ENCODE measurements at places on chromosomes 2 and 18.
A peak's percentile ranks its signal among the peaks of the same experiment; 100 is the strongest.

GRCh38 chr2:66561645-66562303 is 126.8 kb downstream of the MEIS1 start:
- no peak for DNase-seq

GRCh38 chr2:392181-392925 is 104.5 kb upstream of the ALKAL2 start:
- no peak for DNase-seq

- DNase-seq: no peak
Measured at GRCh38 chr2:61714210-61714609, 139.7 kb downstream of the FAM161A start.

GRCh38 chr2:133054297-133054696 is 384.3 kb upstream of the LYPD1 start:
- DNase-seq: no peak

DNA sequence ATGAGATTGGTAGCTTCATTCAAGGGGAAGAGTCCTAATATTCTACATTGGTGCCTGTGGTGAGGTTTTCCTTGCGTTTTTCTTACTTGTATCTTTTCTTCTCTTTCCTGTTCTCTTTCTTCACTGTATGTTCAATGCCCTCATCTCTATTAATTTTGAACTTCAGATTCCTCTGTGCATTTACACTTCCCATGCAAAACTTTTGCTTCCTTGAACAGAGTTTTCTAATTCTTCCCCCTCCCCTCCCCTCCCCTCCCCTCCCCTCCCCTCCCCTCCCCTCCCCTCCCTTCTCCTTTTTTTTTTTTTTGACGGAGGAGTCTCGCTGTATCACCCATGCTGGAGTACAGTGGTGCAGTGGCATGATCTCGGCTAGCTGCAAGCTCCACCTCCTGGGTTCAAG is 388.3 kb downstream of the LRRTM1 start:
- no peak for DNase-seq

DNA sequence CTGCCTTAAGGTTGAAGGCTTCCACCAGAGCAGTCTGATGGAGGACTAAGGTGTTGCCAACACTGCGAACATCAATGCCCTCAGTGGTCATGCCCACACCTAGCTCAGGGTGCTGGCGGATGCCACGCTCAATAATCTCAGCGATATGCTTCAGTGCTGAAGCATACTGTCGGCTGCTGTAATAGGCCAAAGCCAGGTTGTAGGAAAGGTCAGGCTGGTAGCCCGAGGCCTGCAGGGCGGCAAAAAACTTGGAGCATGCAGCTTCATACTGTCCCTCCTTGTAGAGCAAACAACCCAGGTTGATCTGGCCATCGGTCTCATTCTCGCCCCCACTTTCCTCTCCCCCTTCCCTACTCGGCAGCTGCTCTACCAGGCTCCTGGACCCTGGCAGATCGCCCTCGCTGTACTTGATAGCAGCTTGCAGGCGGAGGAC is 159.4 kb downstream of the AGPS start:
- peak; percentile 2 for DNase-seq

GRCh38 chr2:136916131-136916530 is 150.8 kb downstream of the THSD7B start:
- no peak for DNase-seq

DNA sequence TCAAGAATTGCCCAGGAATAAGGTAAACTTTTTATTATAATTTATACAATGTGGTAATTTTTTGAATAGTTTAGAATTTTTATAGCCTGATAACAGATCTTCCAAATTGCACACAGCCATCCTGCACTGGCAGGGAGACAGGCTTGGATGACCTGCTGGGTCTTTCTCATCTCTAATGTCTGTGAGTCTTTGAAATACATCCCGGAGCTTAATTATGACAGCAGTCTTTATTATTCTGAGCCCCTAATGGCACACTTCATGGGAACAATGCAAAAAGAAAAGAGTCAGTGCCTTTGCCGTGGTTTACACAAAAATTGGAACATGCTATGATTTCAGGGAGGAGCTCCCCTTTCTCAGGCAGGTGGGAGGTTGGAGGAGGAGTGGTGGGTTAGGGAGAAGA is 71.0 kb downstream of the TMEM182 start:
- no peak for DNase-seq

DNA sequence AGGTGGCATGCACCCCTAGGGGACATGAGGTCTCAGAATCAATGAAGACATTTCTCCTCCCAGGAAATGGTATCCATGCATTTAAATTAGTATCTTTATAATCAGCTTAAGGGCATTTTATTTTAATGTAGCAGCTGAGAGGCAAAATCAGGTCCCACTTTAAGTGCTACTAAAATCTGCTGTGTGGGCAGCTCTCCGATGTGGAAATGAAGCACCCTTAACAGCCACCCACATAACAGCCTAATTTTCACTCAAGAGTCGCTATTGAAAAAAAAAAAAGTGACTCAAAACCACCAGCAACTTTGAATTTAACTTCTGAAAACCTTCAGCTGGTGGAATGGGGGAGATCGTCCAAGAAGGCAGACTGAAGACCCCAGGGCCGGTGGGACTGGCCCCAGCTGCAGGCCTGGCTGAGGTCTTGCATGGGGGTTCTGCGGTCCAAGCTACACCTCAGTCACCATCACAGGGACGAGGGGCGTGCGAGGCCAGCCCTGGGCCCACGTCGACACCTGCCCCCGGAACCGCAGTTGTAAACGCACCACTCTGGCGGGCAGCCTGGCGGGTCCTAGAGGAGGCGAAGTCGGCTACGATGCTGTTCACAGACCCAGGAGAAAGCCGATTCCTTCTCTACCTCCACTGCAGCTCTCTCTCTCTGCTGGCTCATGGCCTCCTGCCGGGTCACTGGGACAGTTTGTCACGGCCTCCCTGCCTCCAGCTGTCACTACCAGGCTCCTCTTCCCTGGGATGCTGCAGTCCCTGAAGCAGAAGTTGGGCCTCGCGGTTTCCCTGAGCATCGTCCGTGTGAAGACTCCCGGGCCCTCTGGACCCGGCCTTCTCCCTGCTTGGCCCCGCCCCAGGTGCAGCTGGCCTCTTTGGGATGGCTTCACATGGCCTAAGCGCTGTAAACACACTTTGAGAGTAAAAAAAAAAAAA is 111.9 kb downstream of the KCNF1 start:
- DNase-seq: no peak

DNA sequence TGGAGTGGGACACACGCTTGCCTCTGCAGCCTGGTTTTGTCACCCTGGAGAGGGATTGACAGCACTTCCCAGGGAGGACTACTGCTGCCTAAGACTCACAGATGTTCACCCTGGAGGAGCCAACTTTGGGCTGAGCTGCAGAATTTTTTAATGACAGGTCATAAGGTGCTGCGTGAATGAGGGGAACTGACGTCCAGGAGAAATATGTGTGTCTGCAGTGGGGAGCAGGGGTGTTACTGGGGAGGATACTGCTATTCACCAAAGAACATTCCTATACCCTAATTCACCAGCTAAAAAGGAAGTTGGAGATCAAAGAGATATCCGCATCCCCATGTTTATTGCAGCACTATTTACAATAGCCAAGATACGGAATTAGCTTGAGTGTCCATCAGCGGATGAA is 144.4 kb downstream of the MGAT5 start:
- no peak for DNase-seq

DNA sequence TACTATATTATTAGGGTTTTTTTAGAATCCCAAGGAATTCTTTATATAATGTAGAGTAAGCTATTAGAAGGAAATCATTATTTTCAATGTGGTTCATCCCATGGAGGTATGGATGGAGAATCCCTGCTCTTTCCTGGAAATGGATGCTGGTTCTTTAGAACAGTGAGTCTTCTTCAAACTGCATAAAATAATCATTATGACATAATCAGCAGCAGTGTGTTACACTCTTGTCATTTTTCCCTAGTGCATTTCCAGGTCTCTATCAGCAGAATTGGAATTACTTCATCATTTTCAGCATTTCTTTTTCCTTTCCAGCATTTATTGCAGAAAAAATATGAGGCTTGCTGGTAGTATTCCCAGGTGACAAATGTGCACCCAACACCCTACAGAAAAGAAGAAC is 168.1 kb downstream of the ETAA1 start:
- no peak for DNase-seq

- no peak for DNase-seq
Measured at GRCh38 chr18:371609-371982, 103.7 kb upstream of the THOC1 start.

- DNase-seq: no peak
Measured at GRCh38 chr2:234422273-234422732, 74.6 kb downstream of the ARL4C start.

- no peak for DNase-seq
Measured at GRCh38 chr2:233178994-233179847, 72.3 kb upstream of the ATG16L1 start.

DNA sequence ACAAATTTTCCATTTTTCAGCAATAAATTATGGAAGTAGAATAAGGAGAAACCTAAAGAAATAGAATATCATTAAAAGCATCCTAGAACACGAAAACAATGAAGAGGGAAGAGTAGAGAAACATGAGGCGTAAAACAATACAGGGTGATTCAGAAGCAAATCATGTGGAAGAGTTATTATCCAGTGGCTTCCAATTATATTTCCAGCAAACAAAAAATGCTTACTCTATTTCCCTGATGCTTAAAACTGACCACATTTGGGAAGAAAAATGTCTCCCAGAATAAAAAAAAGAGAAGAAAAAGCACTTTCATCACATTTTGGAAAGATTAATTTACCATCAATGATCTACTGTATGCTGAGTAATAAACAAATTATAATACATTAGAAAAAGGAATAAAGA is 192.6 kb downstream of the CD226 start:
- DNase-seq: no peak

- no peak for DNase-seq
Measured at GRCh38 chr2:10558281-10559030, 110.3 kb upstream of the ODC1 start.

DNA sequence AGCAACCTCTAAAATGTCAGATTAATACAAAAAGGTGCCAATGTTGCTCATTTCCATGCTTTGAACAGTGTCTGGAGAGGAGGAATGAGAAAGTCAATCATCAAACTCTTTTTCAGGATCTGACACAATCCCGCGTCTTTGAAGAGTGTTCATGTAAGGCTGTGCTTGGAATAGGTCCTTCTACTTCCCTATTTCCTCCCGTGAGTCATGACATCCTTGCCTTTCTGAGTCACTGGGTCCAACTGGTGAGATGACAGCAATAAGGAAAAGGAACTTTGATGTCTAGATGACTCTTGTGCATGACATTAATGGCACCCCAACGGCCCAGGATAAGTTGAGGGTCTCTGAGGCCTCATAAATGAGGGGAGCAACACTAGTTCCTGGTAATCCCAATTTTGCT is 109.0 kb upstream of the CELF4 start:
- DNase-seq: no peak

- no peak for DNase-seq
Measured at GRCh38 chr2:18560797-18561085, 288 bp upstream of the RDH14 start.

DNA sequence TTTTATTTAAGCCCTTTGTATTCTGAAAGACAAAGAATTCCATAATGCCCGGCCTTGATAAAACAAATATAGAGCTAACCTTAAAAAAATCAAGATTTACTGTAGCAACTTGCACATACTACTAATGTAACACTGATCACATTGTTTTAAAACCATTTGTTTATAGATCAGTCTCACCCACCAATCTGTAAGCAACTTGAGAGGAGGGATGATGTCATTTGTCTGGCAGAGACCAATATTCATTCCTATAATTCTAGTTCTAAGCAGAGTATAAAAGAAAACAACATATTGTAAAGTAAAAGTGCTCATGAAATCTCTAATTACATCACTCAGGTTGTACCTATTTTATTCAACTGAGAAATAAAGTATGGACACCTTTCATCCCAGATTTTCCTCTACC is 380.6 kb downstream of the TGIF1 start:
- DNase-seq: no peak

- peak; percentile 65 for DNase-seq
Measured at GRCh38 chr2:68807821-68808266, 63.4 kb downstream of the BMP10 start.

- DNase-seq: no peak
Measured at GRCh38 chr2:128608921-128609880, 290.5 kb upstream of the HS6ST1 start.

GRCh38 chr18:67771271-67771670 is 254.8 kb upstream of the DSEL start:
- DNase-seq: no peak

DNA sequence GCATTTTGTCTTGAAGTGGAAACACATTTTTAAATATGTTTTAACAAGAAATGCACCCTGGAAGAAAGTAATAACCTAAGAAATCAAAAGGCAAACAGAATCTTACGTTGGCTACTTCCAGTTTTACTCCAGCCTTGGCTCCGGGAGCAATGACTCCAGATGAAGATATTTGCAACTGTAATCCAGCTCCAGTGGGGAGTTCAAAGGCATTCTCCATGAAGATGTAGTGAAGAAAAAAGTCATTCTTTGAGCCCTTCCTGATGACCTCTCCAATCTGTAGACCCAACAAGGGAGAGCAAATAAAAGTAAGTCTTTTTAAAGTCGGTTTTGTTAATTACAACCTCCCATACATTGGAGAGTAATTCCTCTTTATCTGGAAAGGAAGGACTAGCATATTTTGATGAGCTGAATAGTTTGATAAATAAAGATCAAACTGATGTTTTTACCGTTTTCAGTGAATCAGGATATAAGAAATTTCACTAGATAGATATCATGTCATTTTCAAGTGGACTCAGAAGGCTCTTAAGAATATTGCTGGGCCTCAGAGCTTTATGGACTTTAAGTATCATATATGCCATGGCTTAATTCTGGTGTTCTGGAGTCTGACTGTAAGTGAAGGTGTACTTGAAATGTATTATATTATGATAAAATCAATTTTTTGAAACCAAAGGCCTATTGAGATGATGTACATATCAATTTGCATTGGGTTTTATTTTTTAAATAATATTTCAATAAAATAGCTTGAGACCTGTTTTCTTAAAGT is 20.3 kb downstream of the APOB start:
- DNase-seq: no peak

- no peak for DNase-seq
Measured at GRCh38 chr2:158103411-158104012, 1.8 kb downstream of the UPP2 start.

- DNase-seq: peak; percentile 62
Measured at GRCh38 chr2:148642891-148643416, 1.6 kb upstream of the EPC2 start.
